ENCODE measurements at places on chromosomes 4 and X. TPM values are rescaled to one million over a fixed set of nuclear protein-coding genes. Genes with fewer than 3 reads are reported as not detected.

CLDN34 gene
- not detected for total RNA-seq

RBMXL3 gene
- total RNA-seq: not detected

MAGEA12 gene
- total RNA-seq: not detected

FMR1 gene
- total RNA-seq: 40.3 TPM
